ENCODE measurements at places on chromosomes 5 and 9. TPM values are rescaled to one million over a fixed set of nuclear protein-coding genes. Genes with fewer than 3 reads are reported as not detected.
A peak's percentile ranks its signal among the peaks of the same experiment; 100 is the strongest.

Gene PCDHB7
- not detected for total RNA-seq

Gene SLC34A3
- total RNA-seq, result not detected

Gene SVEP1
- 58.3 TPM for total RNA-seq

DNA sequence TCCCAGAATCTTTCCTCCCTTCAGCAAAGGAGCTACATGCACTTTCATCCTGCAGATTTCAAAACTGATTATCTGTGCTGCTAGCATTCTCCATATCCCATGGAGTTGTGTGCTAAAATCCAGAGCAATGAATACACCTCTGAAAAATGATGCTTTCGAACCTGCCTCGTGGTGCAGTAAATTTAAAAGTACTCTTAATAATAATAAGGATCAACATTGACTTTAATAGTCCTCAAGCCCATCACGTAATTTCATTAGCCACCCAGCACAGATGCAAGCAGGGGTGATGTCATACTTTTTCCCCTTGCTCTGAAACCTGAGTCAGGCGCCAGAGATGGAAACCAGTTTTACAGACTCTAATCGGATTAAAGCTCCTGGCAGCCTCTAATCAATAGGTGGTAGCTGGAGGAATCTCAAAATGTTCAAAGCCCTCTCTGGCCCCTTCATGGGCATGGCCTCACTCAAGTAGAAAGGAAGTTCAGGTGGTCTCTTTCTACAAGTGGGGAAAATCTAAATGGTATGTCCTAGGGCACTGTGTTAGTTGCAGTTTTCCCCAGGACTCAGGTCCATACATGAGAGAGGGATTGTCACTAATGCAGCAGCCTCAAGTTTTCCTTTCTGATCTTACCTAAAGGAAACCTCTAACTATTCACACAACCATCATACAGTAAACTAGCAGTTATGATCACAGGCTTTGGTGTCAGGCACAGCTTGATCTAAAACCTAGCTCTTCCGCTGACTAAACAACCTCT, 221.6 kb upstream of the SLC30A5 start:
- H3K27ac ChIP-seq, result no peak overlapping the region
- no peak overlapping the region for H3K4me3 ChIP-seq
- peak; percentile 57 for DNase-seq

DNA sequence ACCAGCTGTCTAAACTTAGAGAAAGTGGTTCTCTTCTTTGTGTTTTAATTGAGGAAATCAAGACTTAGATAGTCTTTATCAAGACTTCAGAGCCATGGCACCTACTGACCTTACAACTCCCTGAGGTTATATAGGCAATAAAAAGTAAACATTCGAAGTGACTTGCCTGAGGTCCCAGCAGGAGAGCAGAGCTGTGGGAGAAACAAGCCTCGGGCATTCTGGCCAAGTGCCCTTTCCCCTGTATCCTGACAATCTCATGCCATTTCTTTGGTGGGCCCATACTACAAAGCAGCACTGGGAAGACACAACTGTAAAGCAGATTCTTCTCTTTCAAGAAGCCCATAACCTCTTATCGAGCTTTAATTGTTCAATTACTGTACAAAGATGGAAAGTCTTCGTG, 23.1 kb downstream of the FREM1 start:
- H3K4me3 ChIP-seq, result no peak overlapping the region
- H3K27ac ChIP-seq, result no peak overlapping the region
- H3K36me3 ChIP-seq, result no peaks in the 10 kb centered on the region
- H3K27me3 ChIP-seq, result no peaks in the 10 kb centered on the region
- no peak for DNase-seq
- H3K4me1 ChIP-seq, result no peaks in the 10 kb centered on the region

- H3K27me3 ChIP-seq, result no peaks in the 10 kb centered on the region
- no peaks in the 10 kb centered on the region for H3K36me3 ChIP-seq
- no peaks in the 10 kb centered on the region for H3K4me1 ChIP-seq
- no peak overlapping the region for H3K4me3 ChIP-seq
- DNase-seq, result no peak
Observed at GRCh38 chr9:105154723-105155191, 89.7 kb upstream of the SLC44A1 start.

Data from stomach (tissue), 19 donors.